GM23338 (cell line): ENCODE measurements at places on chromosomes 13 and 19. TPM values are rescaled to one million over a fixed set of nuclear protein-coding genes. Genes with fewer than 3 reads are reported as not detected.

NTF4 gene
- total RNA-seq = 0.39 and 0.94 TPM in 2 replicates

DNA sequence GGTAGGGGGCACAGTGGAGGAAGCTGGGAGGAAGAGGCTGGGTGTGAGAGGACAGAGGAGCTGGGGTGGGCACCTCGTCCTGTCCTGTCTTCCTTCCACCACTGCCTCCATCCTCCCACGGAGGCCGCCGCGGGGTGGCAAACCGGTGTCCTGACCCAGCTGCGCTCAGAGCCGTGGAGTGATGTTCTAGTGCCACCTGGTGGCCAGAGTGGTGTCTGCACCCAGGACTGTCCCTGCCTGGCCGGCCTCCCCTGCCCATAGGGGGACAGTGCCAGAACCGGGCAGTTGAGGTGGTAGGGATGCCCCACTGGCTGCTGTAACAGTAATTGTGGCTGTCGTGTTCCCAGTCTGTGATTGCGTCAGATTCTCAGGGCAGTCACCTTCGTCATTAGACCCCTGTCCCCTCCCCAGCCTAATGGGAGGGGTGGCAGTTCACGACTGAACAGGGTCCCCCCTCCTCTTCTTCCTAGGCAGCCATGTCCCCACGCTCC is 11.1 kb upstream of the ARRDC2 start:
- peak; percentile 85 for DNase-seq

- DNase-seq = peak; percentile 9
Measured at GRCh38 chr13:95970878-95971277, 82.3 kb downstream of the UGGT2 start.

- no peak for DNase-seq
Measured at GRCh38 chr19:45484273-45484945, 12.4 kb downstream of the RTN2 start.

GRCh38 chr19:57560049-57560491 is 407 bp upstream of the ZNF550 start:
- no peak for DNase-seq

ALKBH6 gene
- 28.5 and 33.6 TPM in 2 replicates for total RNA-seq

KISS1R gene
- total RNA-seq = 2.4 and 4.0 TPM in 2 replicates

DNA sequence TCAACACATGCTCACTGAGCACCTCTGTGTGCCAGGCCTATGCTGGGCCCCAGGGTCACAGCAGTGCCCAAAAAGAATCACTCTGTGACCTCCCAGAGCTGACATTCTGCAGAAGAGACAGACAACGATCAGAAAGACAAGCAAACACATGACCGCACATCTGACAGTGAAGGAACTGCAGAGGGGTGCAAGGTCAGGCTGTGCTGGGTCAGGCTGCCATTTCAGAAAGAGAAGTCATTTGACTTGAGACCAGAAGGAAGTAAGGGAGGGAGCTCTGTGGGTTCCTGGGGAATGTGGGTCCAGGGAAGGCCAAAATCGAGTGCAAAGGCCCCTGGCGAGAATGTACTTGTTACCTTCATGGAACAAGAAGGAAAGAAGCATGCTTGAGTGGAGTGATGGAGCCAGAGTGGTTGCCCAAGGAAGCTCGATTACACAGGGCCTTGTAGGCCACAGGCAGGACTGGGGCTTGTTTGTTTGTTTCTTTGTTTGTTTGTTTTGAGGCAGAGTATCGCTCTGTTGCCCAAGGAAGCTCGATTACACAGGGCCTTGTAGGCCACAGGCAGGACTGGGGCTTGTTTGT is 11.4 kb upstream of the CD22 start:
- no peak for DNase-seq

- peak; percentile 48 for DNase-seq
Measured at GRCh38 chr19:7887408-7888144, 734 bp upstream of the LRRC8E start.

- no peak for DNase-seq
Measured at GRCh38 chr13:48446464-48446863, 33.6 kb upstream of the LPAR6 start.

DNA sequence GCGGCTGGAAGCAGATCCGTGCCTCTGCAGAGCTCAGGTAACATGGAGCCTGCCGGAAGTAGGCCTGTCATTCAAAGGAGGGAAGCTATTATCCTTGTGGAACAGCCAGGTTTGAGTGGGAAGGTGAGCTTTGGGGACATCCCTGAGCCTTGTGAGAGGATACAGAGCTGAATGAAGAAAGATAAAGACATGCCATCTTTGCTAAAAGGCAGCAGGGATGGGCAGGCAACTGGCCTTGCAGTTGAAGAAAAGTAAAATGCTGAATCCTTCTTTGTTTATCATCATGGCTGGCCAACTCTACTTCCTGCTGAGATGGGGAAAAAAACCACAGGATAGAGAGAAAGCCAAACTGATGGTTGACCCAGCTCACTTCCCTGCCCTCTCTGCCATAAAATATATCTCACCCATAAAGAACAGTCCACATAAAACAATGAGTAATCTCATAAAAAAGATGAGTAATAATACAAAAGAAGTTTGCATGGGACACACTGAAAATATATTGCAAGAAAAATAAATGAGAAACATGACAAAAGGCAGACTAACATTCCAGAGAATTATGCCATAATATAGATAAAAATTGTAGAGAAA is 226.3 kb downstream of the DLEU7 start:
- DNase-seq = no peak

DNA sequence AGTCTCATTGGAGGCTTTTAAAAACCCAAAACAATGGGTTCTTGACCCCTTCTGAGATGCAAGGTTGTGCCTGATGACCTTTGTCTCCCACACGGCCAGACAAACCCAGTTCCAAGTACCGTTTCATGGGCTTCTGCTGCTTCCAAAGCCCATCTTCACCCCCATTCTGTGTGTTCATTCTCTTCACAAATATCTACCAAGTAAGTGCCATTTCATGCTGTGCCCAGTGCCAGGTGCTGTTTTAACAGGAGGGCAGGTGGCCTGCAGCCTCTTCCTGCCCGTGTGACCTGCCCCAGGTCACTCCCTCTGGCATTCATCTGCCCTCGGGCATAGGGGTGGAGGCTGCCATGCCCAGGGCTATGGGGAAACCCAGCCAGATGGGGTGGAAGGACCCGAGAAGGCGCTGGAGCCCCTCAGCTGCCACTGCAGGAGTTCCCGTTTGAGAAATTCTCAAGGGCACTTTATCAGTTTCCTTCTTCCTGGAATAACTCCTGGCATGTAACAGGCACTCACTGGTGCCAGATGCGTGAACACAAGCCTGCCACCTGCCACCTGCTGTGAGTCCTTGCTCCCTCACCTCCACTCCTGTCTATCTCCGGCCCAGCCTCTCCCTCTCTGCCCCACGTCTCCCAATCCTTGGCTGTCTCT is 12.5 kb downstream of the CAPN12 start:
- no peak for DNase-seq

DNA sequence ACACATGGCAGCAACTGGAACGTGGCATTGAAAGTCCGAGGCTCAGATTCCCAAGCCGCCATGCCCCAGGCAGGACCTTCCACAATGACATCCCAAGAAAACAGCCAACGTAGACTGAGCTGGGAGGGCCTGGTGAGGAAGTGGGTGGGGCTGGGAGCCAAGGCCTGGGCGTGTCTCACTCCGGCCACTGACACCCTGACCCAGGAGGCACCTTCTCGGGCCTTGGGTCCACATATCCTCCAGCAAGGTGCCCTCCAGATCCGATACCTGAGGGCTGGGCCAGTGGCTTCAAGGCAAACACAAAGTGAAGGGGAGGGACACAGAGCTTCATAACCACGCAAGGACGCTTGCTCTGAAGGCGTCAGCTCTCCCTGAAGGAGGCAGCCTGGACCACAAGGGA is 43.0 kb downstream of the RAB20 start:
- DNase-seq = no peak

GRCh38 chr19:17304386-17305215 is 1.1 kb upstream of the MRPL34 start:
- no peak for DNase-seq
